ENCODE measurements at places on chromosomes 6 and 20.
A peak's percentile ranks its signal among the peaks of the same experiment; 100 is the strongest.

- no peak for DNase-seq
Measured at GRCh38 chr6:16903470-16903869, 142.2 kb upstream of the ATXN1 start.

DNA sequence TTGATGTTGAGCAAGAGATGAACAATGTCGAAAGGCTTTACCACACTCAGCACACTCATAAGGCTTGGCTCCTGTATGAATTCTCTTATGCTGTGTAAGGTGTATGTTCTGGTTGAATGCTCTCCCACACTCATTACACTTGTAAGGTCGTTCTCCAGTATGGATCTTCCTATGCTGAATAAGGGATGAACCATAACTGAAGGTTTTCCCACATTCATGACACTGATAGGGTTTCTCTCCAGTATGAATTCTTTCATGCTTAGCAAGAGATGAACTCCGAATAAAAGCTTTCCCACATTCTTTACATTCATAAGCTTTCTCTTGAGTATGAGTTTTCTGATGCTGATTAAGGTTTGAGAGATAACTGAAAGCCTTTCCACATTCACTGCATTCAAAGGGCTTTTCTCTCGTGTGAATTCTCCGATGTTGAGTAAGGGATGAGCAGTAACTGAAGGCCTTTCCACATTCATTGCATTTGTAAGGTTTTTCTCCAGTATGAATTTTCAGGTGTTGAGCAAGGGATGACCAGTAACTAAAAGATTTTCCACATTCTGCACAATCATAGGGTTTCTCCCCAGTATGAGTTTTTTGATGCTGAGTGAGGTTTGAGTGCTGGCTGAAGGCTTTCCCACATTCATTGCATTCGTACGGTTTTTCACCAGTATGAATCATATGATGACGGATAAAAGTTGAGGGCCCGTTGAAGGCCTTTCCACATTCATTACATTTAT, 21.1 kb downstream of the ZNF184 start:
- no peak for DNase-seq

- DNase-seq = no peak
Measured at GRCh38 chr6:28003059-28003458, 46.0 kb downstream of the OR2B6 start.

- DNase-seq = no peak
Measured at GRCh38 chr6:10763006-10763405, 15.4 kb downstream of the TMEM14B start.

GRCh38 chr6:15901141-15902115, 227.5 kb upstream of the MYLIP start:
- DNase-seq = no peak

DNA sequence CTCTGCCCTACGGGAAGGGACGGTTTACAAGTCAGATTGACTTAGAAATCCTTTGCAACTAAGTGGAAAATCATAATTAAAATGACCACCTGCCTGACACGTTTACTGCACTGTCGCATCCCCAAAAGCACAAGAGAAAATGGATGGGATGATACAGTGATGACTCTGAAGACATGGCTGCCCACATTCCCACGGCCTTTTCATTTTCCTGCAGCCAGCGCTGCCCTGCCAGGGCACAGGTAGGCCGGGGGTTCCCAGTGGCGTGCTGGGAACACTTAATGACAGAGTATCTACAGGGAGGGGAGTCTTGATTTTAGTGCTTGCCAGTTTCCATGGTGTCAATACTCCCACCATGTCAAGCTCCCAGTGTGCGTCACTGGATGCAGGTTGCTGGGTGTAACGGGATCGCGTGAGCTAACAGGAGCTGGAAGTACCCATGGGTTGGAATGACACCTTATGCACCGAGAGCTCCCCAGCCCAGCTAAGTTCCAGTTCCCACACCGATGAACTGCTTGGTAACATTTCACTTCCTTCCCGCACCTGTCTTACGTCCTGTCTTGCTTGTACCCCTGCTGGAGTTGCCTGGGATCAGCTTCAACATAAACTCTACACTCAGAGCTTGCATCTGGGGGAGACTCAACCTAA, 129.0 kb downstream of the ANKRD60 start:
- DNase-seq = no peak

GRCh38 chr6:122789182-122790027, at the start of gene SMPDL3A:
Gene SMPDL3A, plus strand, starts transcription at chr6:122789258. Its CDS starts 89 bp downstream, at chr6:122789347.
- DNase-seq = peak; percentile 71

DNA sequence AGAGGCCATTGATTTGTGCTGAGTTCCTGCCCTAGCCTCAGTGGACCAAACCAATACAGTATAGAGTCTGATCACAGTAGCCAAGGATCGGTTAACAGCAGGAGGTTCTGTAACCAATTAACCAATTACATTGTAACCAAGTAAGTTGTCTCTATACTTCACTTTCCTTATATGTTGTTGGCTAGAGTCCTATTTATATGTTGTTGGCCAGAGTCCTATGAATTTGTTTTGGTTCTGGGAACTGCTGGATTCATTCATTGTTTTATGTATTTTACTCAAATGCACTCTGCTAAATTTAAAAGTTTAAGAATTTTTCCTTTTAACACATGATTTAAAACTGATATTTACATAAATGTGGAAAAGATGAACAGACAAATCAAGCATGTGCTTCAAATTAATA, 597.4 kb upstream of the HS3ST5 start:
- DNase-seq = no peak

- no peak for DNase-seq
Measured at GRCh38 chr6:169317441-169318202, 64.0 kb upstream of the THBS2 start.

- DNase-seq = no peak
Measured at GRCh38 chr6:118565311-118565960, 17.3 kb downstream of the PLN start.

DNA sequence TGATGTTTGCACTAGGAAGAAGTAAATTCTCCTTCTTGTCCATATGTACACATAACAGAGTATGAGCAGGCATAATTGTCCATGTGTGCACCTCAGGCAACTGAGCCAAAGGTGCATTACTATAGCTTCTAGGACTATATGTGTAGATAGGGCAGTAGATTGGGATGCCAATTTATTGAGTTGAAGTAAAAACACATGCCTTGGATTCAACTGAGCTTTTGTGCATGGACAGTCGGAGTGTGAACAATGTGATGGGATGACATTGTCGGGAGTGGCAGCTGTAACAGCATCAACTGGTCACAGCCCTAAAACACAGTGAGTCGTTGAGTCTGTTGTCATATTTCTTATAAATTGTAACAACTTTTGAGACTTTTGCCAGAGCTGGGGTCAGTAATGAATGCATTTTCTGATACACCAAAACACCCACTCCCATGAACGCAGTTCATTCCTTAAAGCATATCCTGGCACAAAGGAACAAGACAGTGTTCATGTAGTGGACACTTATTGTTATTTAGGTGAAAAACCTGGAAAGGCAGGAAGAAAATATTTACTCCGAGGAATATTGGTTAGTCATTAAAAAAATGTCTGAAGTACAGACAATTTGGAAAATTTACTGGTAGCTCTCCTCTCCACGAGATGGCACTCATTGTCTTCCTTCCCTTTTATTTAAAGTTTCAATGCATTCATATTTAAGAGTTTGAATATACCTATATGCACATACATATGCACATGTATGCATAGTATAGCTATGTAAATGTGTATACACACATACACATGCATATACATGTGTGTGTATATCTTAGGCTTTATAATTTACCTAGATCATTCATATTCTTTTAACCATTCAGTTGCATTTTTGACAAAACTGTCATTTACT, 302.0 kb upstream of the STXBP5 start:
- DNase-seq = no peak

DNA sequence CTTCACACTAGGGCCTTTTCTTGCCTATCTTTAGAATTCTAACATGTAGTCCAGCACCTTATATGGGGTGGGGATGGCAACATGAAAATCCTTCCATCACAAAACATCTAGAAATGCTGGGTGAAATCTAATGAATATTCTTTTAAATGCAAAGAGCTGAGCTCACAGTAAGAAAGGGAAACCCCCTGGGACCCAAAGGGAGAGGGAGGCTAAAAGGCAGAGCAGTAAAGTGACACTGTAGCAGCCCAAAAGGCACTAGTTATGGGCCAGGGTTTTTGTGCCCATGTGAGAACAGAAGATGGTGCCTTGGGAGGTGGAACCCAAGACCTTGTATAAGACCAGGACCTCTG, 66.7 kb downstream of the TRAM2 start:
- DNase-seq = no peak

DNA sequence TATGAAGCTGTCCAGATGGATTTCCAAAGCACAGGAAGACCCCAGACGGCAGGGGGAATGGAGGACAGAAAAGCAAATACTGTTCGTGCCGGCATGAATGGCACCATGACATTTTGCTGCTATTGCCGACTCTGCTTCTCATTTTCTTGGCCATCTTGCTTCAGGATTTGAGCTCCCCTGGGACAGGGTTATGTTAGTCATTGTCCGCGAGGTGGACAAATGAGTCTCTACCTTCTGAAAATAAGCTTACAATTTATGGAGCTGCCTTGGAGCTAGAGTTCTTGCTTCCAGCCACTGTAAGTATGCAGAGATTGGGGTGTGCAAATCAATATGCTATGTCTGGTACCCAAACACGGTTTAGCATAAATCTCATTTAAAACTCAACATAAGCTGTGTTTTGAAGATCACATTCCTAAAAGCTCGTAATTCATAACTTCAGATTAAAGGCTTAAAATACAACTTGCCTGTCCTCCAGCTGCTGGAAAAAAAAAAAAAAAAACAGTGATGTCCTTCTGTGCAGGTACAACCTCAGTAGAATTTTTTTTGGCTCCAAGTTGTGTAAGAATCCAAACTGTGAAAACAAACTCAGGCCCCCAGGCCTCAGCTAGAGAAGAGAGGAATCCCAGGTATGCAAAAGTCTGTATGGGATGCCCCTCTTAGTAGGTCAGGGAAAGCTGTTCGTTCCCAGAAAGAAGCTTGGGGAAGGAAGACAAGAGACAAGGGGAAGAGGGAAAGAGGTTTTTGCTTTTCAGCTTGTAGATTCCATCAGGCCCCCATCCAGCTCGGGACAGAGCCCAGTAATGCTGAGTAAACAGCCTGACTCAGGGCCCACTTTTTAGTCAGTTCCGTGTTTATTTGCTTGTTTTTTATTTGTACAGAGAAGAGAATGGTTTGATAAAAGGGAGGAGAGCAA, 184.2 kb upstream of the FOXA2 start:
- no peak for DNase-seq

- no peak for DNase-seq
Measured at GRCh38 chr6:18598551-18599264, 211.6 kb downstream of the RNF144B start.

- DNase-seq = no peak
Measured at GRCh38 chr6:82370788-82371187, 7.2 kb downstream of the TPBG start.

DNA sequence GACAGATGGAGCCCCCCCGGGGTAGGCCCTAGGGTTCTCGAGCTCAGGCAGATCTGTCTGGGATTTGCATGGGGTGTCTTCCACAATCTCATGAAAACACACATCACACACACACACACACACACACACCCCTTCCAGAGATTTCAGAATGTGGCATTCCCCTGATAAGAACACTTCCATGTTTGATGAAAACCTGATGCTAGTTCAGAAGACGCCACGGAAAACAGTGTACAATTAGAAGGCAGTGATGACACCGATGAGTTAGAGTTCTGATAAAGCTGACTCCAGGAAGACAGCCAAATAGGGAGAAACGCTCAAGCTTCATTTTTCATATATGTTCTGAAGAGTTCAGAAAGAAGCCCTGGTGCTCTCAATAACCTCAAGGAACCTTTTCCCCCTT, 438.7 kb upstream of the JARID2 start:
- no peak for DNase-seq

DNA sequence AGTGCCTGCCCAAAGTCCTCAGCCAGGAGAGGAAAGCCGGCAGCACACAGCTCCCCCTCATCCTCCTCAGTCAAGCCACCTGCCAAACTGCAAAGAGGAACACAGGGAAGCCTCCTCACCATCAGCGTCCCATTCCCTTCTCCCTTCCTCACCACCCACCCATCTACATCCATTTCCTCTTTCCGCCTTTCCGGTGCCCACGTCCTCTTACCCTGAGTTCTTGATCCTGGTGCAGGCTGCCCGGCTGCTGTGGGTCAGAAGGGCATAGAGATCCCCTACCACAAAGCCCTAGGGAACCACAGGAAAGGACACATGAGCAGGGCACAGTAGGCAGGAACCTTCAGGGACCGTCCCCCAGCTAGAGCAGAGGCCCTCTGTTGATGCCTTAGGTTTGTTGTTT, 6.0 kb downstream of the GNMT start:
- DNase-seq = no peak

DNA sequence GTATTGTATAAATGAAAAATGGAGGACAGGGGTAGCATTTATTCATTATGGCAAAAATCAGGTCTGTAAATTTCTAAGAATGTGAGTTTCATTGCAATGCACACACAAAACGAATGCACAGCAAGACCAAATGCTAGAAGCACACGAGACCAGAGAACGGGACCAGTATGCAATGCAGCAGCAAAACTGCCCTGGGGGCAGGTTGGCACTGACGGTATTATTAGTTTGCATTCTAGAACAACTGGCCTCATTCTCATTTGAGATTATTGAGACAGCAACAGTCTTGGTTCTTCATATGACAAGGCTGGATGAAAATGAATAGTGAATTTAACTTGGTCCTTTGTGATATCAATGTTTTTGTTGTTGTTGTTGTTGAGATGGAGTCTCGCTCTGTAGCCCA, 9.0 kb upstream of the MTRES1 start:
- no peak for DNase-seq

DNA sequence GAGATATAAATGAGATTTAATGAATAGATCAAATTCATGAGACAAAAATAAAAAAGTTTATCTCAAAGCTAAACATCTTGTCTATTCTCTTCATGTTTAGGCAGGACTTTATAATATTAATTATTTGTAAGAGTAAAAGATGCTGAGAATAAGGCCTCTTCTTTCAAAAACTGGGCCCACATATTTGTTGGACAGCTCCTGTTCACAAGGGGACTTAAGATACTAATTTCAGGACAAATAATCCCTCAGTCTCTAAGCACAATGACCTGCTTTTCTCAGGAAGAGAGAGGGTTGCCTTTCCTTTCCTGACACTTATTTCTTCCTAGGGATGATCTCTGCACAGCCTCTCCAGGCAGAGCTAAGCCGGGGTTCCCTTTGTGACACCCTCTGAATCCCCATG, 43.3 kb downstream of the NOX3 start:
- DNase-seq = no peak

DNA sequence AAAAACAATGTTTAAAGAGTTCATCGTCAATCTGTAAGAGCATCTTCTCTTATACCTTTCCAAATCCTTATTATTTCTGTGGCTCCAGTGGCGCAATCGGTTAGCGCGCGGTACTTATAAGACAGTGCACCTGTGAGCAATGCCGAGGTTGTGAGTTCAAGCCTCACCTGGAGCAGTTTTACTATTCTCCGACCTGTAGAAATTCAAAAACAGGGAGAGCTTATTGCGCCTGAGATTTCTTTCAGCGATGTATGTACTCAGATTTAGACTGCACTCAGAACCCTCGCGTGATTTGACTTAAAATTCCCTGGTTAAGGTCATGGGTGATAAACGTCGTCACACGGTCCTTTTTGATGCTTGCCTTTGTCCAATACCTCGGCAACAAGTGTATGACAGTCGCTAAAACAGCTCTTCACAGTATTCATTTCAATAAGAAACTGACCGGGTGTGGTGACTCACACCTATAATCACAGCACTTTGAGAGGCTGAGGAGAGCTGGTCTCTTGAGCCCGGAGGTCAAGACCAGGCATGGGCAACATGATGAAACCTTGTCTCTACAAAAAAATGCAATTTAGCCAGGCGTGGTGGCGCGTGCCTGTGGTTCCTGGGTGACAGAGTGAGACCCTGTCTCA, 11.9 kb downstream of the GPX5 start:
- peak; percentile 12 for DNase-seq
